ENCODE measurements at places on chromosomes 6 and 20. TPM values are rescaled to one million over a fixed set of nuclear protein-coding genes. Genes with fewer than 3 reads are reported as not detected.

TOP1 gene
- total RNA-seq = 15.4 TPM

- DNase-seq = peak; percentile 62
These were observed 1.4 kb downstream of the AKIRIN2 start for GRCh38 chr6:87700397-87701343.

DNA sequence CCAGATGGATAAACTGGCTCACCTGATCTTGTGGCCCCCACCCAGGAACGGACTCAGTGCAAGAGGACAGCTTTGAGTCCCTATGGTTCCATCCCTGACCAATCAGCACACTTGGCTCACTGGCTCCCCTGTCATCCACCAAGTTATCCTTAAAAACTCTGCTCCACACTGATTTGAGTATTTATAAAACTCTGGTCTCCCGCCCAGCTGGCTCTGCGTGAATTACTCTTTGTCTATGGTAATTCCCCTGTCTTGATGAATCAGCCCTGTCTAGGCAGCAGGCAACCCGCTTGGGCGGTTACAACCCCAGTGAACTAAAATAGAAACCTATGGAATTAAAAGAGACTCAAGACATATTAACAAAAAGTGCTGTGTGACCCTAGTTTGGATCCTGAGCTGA is 38.1 kb upstream of the CD83 start:
- no peak for DNase-seq

POU5F1 gene
- not detected for total RNA-seq
